Activated naive CD4-positive, alpha-beta T cell treated with Interleukin-2 at 50 U/mL for 16 hours (primary cell): ENCODE measurements at places on chromosomes 1 and 21.

DNA sequence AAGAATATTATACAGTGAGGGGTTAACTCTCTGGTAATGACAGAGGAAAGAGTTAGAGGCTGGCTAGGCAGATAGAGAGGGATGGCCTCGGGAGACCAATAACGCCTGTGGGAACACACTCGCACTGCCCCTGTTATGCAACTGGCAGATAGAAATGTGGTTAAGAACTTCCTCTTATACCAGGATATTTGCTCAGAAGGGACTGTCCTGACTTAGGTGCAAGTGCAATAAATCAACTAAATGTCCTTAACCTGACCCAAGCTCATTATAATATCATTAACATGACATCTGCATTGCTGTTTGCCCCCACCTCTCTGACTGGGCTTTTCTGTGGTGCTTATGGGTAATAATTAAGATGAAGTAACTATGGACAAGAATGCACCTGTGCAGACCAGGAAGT, 1518.0 kb downstream of the NCAM2 start:
- no peak for DNase-seq

GRCh38 chr1:37989361-37989930, 376 bp downstream of the SF3A3 start:
- peak; percentile 51 for DNase-seq

GRCh38 chr1:207361889-207362288, 40.4 kb downstream of the CD55 start:
- DNase-seq = no peak

DNA sequence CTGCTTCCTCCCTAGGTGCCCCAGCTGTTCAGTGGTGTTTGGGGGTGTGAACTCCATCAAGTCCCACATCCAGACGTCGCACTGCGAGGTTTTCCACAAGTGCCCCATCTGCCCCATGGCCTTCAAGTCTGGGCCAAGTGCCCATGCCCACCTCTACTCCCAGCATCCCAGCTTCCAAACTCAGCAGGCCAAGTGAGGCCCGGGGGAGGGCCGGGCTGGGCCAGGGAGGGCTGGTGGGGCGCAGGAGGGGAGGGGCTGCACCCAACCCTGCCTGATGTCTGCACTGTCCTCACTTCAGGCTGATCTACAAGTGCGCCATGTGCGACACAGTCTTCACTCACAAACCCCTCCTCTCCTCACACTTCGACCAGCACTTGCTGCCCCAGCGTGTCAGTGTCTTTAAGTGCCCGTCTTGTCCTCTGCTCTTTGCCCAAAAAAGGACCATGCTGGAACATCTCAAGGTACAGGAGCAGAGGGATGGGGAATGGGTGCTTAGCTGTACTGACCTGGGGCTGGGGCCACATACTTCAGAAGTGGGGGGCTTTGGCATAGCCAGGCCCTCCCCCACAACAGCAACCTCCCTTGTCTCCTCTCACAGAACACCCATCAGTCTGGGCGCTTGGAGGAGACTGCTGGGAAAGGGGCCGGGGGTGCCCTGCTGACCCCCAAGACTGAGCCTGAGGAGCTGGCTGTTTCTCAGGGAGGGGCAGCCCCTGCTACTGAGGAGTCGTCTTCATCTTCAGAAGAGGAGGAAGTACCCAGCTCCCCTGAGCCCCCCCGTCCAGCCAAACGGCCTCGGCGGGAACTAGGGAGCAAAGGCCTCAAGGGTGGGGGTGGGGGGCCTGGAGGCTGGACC, 7.2 kb downstream of the ZNF687 start:
- DNase-seq = no peak

- DNase-seq = no peak
Observed at GRCh38 chr1:185534801-185535200, 199.4 kb upstream of the HMCN1 start.

DNA sequence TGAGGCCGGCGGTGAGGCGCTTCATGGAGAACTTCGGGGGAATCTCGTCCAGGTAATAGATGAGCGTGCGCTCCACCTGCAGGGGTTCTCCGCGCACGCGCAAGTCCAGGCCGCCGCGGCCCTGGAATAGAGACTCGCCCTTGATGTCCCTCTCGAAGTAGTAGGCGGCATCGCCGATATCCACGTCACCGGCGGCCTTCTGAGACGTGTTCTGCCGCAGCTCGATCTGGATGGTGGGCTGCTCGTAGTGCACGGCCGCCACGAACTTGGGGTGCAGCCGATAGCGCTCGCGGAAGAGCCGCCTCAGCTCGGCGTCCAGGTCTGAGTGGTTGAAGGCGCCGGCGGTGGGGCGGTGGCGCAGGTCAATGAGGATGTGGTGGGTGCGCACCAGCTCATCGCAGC, 726 bp downstream of the TACSTD2 start:
- peak; percentile 10 for DNase-seq

DNA sequence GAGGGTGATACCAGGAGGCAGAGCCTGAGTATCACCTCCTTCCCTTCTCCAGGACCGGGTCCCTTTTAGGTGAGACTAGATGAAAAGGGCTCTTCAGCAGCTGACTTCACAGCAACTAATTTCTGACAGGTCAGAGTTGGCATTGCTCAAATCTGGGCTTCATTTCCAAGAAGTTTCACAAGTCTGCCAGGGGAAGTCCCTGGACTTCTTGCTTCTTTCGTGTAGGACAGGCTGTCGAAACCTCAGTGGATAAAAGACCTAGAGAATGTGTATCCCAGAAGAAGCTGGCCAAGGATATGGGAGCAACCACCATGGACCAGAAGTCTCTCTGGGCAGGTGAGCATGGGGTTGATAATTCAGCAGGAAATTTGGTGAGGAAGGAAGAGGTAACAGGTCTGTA, at the start of gene CHI3L2:
CHI3L2 (plus strand) TSS at position 280 of the 400 bp plus-strand sequence; CDS start at position 297, 17 bp downstream.
- no peak for DNase-seq

GRCh38 chr1:24545662-24546061, 10.2 kb upstream of the NCMAP start:
- no peak for DNase-seq

GRCh38 chr1:69824932-69825331, 257.2 kb downstream of the LRRC7 start:
- no peak for DNase-seq

DNA sequence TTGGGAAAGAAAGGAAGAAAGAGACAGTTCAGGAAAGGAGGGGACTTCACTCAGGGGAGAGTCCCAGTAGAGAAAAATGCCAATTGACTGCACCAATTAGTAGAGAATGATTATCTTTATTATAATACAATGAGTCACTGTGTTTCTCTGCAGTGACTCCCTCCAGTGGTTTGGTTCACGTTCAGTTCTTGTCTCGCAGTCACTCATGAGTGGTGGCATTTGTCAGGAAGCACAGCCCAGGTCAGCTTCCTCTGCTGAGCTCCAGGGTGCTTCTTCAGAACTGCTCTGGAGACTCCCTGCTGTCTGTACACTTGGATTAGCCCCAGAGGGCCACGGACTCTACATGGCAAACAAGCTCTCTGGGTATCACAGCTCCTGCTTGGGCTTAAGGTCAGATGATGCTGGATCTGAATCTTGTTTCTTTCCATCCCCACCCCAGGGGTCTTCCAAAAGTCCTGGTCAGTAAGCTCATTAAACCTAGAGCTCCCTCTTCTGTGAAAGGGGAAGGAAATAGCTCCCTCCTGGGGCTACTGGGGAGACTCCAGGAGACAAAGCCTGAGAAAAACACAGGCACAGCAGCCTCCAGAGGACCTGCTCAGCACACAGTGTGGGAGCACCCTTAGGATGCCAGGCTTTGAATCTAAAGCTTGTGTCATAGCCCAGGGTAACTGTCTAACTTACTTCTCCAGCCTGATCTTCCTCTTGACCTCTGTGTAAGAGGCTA, 619.0 kb downstream of the AJAP1 start:
- no peak for DNase-seq

- no peak for DNase-seq
Observed at GRCh38 chr1:93980320-93981273, 71.4 kb upstream of the GCLM start.

DNA sequence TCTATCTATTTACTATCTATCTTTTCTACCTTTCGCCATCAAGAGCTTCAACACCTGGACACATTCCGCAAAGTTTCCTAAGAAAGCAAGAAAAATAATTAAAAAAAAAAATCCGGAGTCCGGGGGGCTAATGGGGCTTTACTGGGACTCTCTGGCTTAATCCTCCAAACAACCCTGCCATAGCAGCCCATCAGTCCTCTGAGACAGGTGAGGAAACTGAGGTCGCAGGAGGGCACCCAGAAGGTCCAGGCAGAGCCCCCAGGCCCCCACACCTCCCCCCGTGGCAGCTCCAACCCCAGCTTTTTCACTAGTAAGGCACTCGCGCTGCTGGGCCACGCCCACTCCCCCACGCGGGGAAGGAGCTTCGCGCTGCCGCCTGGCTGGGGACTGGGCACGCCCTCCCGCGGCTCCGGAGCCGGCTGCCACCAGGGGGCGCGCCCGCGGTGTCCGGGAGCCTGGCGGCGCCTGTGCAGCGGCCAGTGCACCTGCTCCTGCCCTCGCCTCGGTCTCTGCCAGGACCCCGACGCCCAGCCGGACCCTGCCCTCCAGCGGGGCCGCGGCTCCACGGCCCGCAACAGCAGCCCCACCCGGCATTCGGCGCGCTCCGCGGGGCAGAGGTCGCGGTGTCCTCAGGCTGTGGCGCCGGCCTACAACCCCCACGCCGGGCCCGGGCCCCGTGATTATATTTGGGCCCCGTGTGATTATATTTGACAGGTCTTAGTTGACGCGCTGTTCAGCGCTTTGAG, 54.1 kb upstream of the SAMD11 start:
- DNase-seq = peak; percentile 87

GRCh38 chr21:34367320-34367935, 3.6 kb downstream of the KCNE2 start:
- peak; percentile 30 for DNase-seq

DNA sequence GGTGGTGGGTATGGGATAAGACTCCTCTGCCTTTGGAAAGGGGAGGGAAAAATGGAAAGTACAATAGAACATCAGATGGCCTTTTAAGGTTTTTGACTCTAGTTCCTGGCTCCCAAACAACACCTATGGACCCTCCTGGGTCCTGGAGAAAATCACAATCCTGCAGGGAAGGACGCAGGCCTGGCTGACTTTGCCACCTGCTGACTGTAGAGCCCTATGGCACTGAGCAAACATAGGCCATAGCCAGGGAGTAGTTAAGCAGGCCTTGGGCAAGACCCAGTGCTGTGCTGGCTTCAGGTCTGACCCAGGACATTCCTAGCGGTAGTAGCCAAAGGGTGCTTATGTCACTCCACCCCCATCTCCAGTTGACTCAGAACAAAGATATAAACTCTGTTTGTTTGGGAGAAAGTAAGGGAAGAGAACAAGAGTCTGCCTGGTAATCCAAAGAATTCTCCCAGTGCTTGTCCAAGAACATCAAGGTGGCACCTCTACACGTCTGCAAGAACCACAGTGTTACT, 149.0 kb downstream of the SLC44A5 start:
- no peak for DNase-seq

DNA sequence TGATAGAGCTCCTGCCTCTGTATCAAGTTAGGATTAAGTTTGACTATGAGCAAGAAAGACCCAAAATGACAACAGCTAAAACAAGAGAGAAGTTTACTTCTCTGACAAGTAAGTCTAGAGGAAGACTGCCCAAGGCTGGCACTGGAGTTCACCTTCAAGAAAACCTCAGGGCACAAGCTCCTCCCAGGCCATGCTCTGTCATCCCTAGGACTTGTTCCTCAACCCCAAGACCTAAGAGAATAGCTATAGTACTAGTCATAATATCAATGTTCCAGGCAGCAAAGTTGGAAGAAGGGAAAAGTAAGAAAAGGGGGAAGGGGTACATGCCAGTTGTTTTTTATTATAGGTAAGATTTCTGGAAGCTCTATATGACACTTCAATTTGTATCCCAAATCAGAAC, 26.4 kb upstream of the DARS2 start:
- DNase-seq = no peak

DNA sequence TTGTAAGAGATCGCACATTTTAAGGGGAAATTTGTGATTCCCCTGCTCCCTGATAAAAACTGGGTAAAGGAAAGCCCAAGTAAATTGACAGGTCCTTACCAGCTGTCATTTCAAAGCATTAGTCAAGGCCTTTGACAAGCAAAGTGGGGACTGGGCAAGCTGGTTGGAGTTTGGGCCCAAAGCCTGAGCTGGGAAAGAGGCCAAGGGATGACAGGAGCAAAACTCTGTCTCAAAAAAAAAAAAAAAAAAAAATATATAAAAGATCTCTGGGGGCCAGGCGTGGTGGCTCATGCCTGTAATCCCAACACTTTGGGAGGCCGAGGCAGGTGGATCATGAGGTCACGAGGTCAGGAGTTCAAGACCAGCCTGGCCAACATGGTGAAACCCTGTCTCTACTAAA, 36.9 kb downstream of the SLC2A1 start:
- no peak for DNase-seq

DNA sequence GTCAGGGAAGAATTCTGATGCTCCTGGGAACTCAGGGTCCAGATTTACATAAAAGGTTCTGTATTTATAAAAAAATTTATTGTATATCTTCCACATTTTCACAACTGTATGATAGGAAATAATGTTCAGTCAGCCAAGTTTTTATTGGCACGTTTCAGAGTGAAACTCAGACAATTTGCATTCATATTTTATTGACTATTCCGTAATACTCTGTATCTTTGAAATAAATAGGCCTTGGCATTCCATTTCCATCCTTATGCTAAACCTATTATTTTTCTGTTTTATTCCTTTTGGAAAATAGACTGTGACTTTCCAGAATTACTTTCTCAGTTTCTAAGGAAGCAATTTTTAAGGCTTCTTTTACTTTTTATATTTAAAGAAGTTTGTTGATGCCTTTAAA, 329.0 kb downstream of the OLFM3 start:
- no peak for DNase-seq

GRCh38 chr1:22613951-22614350, 22.5 kb upstream of the C1QA start:
- no peak for DNase-seq

- peak; percentile 61 for DNase-seq
Observed at GRCh38 chr1:111219557-111220286, 7.8 kb upstream of the CHI3L2 start.

GRCh38 chr1:71350805-71351204, 270.0 kb upstream of the ZRANB2 start:
- DNase-seq = no peak

DNA sequence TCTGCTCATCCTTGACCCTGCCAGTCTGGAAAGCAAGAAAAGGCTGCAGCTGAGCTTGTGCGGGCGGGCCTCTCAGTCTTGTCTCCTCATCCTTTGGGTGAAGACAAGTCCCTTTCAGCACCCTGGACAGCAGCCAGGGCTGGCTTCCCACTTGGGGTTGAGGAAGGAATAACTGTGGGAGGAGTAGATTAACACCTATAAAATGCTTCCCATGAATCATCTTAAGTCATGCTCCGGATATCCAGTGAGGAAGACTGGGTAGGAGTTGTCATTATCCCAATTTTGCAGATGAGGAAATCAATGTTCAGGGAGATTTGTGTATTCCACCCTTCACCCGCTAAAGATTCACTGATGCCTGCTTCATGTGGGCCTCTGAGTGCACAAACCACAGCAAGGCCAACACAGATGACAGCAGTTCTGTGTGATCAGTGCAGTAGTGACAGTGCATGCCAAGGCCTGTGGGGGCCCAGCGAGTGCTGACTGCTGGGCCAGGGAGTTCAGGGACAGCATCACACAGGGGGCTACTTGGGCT, 20.1 kb upstream of the COL16A1 start:
- peak; percentile 47 for DNase-seq
